ENCODE measurements at places on chromosomes 1 and 21.

DNA sequence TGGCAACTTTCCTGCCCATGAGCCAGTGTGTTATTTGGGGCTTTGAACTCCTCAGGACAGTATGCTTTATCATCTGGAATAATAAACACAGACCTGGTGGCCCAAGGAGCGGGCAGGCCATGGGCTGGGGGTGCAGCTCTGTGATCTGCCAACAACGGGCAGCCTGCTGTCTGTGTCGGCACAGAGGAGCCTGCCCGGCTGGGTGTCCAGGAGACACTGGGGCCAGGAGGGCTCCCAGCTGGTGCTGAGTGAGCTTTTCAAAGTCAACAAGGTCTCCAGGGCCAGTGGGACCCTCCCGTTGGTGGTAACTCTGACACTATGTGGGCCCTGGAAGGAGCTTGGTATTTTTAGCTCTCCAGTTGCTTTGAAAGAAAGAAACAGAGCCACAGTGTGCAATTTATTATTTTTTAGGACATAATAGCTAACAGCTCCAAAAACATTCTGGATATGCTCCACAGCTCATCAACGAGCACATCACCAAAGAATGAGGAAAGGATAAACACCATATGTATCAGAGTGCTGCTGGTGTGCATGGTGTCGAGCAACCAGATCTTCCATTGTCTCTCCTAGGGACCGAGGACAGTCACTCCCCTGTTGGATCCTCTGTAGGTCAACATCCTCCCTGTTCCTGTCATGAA is 488.7 kb upstream of the USP24 start:
- no peak for DNase-seq

DNA sequence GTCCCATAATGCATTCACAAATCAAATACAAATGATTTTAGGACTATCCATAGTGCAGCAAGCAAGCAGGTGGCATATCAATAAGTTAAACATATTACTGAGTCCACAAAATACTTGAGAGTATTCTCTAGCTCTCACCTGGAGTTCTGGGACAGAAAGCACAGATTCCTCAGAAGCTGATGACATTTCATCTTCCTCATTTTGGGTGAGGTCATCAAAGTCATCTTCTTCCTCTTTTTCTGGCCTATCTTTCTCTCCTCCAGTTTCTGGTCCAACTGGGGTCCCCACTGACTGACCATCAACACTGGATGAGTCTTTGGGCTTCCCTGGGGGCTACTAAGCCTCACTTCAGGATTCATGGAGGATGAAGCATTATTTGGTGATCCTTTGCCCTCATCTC is 38.9 kb downstream of the YY1AP1 start:
- DNase-seq = no peak

- peak; percentile 17 for DNase-seq
Observed at GRCh38 chr1:204323887-204324286, 35.8 kb downstream of the PLEKHA6 start.

DNA sequence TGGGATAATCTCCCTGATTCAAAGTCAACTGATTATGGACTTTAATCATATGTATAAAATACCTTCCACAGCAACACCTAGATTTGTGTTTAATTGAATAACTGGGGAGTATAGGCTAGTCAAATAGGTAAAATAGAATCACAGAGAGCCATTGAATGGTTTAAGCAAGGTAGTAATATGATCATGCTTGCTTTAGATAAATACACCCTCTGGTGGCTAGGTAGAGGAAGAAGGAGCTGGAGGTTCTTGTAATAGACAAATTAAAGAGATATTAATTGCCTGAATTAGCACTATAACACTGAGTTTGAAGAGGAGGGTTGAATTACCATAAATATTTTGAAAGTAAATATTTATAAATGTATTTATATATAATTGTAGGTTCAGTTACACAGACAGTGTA is 40.3 kb downstream of the DIRAS3 start:
- no peak for DNase-seq

DNA sequence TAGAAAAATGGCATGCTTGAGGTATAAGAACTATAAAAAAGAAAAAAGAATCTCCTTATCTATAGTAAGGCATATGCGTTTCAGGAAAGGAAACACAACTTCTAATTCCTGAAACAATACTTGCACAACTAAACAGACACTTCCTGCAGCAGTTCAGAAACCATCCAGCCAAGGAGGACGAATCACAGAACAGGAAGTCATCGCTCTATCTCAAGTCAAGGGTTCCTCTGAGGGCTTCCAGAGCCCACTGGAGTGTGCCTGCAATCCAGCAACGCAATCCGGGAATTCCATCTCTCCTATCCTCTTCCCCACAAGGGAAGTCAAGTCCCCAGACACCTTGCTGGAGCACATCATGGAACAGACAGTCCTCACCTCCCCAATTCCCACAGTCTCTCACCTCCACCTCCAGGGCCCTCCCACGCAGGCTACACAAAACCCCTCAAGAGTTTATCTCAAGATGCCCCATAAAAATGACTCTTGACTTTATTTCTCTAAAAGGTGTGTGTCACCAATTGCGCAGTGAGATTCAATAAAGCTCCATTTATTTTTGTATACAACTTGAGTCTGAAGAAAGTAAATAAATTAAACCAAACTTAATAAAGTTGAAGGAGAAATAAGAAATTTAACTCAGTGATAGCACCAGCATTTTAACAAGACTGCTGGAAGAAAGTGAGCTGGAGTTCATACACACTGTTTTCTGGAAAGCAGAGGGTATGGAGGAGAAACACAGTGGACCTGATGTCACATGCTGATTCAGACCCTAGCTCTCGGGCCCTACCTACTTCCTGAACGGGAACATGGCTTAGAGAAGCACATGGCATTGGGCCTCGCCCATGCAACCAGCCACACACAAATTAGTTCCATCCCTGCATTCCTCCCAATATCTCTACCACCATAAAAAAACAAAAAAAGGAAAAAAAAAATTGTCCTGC is 39.9 kb downstream of the SIPA1L2 start:
- no peak for DNase-seq

DNA sequence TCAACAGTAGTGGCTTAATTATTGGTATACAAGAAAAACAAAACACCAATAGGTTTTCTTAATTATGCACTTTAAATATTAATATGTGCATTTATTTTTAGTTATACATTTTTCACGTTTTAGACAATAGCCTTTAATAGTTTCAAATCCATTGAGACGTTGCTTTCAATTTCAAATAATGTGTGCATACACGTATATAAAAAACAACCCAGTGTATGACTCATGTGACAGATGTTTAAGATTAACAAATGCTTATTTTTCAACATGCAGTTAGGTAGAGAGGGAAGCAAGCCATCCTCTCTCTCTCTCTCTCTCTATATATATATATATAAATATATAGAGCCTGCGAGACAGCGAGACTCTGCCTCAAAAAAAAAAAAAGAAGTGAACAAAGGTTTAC is 24.3 kb downstream of the EYA3 start:
- DNase-seq = no peak

GRCh38 chr1:15557594-15557993 is 27.3 kb downstream of the AGMAT start:
- DNase-seq = no peak

DNA sequence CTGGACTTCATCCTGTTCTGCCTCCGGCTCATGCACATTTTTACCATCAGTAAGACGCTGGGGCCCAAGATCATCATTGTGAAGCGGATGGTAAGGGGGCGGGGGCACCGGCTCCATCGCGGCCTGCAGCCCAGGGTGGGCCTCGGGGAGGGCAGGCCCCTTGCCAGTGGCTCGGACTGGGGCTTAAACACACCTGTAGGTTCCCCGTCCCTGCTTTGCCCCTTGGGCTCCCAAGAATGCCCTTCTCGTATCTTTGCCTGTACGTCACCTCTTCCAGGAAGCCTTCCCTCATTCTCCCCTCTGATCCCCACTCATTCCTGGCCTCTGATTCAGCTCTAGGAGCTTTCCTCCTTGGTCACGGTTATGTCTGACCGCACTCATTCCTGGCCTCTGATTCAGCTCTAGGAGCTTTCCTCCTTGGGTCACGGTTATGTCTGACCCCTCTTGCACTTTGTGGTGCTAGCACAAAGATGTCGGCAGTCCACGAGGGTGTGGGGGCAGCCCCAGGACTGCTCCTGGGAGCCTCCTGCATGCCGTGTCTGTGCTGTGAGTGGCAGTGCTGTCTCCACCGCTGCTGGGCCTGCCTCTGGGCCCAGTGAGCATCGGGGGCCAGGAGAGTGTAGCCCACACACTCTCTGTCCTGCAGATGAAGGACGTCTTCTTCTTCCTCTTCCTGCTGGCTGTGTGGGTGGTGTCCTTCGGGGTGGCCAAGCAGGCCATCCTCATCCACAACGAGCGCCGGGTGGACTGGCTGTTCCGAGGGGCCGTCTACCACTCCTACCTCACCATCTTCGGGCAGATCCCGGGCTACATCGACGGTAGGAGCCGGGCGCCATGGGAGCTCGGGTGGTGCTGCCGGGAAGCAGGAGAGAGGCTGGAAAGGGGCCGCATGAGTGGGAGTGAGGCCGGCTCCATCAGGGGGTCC is 49.1 kb upstream of the LRRC3 start:
- peak; percentile 22 for DNase-seq

GRCh38 chr21:40507978-40508377 is 339.0 kb downstream of the DSCAM start:
- no peak for DNase-seq

DNA sequence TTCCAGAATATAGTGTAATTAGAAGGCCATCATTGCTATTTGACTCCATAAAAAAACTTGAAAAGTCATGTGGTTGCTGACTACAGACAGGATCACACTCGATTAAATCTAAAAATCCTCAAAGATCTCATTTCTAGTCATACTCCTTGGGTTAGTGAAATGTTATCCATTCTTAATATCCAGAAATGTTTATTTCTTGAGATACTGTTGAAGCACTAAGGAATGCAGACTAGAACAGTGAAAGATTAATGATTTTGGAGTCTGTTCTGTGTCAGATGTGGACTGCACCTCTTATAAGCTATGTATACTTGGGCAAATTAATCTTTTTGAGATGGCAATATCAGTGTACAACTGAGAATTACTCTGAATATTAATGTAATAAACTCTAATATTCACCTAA is 65.1 kb downstream of the ADSS2 start:
- no peak for DNase-seq

- DNase-seq = no peak
Observed at GRCh38 chr21:31772674-31773555, 41.0 kb upstream of the SCAF4 start.

DNA sequence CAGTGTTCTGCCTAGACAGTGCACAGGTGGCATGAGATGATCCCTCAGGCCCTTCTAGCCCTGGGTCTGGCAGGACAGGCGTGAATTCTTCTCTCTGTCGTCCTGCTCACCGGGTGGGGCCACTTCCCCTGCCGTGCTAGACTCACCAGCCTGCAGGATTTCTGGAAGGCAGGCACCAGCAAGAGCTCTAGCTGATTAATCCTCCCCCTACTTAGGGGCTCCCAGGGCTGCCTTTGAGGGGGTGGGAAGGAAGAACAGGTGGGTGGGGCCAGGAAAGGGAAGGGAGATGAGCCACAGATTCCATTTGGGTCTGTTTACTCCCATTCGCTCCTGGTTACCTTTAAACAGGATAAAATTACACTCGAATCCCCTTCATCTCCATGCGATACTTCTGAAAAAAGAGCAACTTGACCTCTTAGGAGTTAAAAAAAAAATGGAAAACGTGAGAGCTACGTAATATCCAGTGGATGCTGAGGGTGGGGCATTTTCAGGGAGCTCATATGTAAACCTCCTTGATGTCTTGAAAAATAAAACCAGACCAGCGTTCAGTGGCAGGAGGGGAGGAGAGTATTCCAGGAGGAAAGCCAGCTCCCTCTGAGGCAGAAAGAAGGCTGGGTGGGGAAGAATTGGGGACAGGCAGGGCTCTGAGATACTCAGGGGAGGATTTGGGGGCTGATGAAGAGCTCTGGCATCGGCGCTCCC is 665.5 kb downstream of the PTPRU start:
- no peak for DNase-seq

DNA sequence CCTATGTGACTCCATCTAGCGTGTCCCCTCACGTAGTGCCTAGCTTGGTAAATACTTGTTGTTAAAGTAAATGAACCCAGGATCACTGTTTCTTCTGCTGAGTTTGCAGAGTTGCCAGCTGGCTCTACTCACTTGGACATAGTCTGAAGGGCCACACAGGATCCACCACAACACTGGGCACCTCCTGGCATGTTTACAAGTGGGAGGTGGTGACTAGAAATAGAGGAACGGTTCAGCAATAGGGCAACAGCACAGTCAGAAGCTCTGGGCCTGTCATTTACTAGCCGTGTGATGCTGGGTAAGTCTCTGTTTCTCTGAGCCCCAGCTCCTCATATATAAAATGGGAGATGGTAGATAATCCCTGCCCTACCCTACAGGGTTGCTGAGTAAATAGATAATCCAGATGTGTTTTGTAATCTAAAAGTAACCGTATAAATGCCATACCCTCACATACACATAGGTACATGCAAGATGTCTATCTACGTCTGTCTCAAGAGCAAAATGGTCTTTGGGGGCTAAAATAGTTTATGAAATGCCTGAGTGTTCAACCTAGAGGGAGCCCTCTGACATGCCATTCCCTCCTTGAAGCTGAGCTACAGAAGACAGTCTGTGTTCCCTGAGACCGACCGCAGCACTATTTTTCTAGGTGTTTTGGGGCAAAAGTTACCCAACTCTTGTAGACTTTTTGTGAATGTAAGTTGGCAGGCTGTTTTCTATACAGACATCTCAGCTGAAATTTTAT is 20.5 kb downstream of the RNF220 start:
- DNase-seq = no peak

GRCh38 chr1:236548452-236548851 is 24.7 kb downstream of the LGALS8 start:
- no peak for DNase-seq

- no peak for DNase-seq
Observed at GRCh38 chr1:247517795-247518612, 18.2 kb downstream of the OR2C3 start.

- no peak for DNase-seq
Observed at GRCh38 chr1:49331066-49331852, 554.6 kb upstream of the BEND5 start.

- no peak for DNase-seq
Observed at GRCh38 chr1:28296401-28297261, 32.2 kb upstream of the MED18 start.

Measured in stimulated activated effector memory CD8-positive, alpha-beta T cell treated with anti-CD3 and anti-CD28 coated beads, Interleukin-12 subunit alpha, Interleukin-12 subunit beta, amount 100 ng/mL, for 72 hours (primary cell).